ENCODE measurements at places on chromosomes 6 and 20.

GRCh38 chr6:14861491-14861943 is 384.4 kb upstream of the JARID2 start:
- DNase-seq: no peak

DNA sequence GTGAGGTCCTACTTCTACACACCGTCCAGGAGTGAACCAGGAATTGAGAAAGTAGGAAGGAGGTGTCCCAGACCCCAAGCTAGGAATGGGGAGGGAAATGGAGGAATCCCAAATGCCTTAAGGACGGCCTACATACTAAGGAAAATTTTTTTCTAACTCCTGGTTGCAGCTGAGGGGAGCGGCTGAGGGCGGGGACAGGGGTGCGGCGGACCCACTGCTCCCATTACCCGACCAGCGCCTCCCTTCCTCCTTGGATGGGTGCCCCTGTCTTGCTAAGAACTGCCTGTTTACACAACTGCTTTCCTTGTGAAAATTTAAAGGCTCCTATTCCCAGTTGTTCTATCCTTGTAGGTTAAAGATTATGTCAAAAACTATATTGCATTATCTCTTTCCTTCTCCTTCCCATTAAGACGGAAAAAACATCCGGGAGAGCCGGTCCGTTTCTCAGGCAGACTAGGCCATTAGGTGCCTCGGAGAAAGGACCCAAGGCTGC is 699 bp upstream of the HSPA1B start:
- DNase-seq: peak; percentile 58

GRCh38 chr20:20075032-20075431 is 22.7 kb downstream of the CFAP61 start:
- DNase-seq: no peak

DNA sequence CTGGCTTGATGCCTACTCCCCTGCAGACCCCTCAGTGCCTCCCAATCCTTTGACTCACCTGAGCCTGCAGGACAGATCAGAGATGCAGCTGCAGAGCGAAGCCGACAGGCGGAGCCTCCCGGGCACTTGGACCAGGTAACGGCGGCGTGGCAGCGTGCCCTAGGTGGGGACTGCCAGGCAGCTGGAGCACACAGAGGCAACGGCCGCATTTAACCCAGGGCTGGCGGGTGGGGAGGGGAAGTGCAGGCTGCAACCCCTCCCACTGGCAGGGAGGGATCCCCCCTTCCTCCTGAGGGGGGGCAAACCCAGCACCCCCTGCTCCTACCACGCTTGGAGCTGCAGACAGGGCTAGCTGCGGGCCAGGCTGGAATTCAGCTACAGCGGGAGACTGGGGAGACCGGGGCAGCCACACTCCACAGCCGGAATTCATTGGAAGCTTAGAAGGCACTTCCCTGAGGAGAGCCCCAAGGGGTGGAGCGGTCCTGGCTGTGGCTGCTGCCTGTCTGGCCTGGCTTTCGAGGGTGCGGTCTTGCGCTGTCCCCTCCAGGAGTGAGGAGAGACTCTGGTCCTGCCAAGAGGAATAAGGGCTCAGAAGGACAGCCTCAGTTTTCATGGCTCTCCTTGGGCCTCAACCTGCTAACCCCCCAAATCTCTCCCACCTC is at the start of gene MATN4:
Gene MATN4, minus strand, starts transcription at position 183 of the 662 bp plus-strand sequence. CDS start 2,717 bp downstream, outside the sequence.
- DNase-seq: peak; percentile 67

DNA sequence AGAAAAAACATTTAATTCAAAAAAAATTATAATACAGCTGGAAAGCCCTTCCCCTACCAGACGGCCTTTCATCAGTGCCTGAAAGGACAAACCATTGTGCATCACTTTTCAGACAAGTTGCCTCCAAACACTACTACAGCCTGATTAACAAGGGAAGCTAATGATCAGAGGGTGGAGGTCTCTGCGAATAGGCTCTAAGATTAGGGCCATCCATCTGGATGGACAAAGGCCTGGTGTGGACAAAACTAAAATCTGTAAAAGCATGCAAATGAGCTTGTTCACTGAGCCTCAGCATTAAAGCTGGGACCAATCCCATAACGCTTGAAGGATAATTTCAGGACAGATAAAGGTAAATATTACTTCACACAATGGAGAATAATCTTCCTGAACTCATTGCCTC is 228.7 kb upstream of the PLN start:
- no peak for DNase-seq

- DNase-seq: no peak
Observed at GRCh38 chr6:3895805-3896204, 46.6 kb downstream of the FAM50B start.

- no peak for DNase-seq
Observed at GRCh38 chr20:1568163-1568490, 10.6 kb upstream of the SIRPD start.

GRCh38 chr20:17832236-17832915 is 132.6 kb downstream of the BANF2 start:
- DNase-seq: no peak

GRCh38 chr6:52503851-52504781 is 72.7 kb downstream of the TRAM2 start:
- DNase-seq: peak; percentile 96

- DNase-seq: no peak
Observed at GRCh38 chr20:61956396-61957342, 109.0 kb downstream of the TAF4 start.

GRCh38 chr20:24959591-24960301 is 10.7 kb downstream of the CST7 start:
- no peak for DNase-seq

DNA sequence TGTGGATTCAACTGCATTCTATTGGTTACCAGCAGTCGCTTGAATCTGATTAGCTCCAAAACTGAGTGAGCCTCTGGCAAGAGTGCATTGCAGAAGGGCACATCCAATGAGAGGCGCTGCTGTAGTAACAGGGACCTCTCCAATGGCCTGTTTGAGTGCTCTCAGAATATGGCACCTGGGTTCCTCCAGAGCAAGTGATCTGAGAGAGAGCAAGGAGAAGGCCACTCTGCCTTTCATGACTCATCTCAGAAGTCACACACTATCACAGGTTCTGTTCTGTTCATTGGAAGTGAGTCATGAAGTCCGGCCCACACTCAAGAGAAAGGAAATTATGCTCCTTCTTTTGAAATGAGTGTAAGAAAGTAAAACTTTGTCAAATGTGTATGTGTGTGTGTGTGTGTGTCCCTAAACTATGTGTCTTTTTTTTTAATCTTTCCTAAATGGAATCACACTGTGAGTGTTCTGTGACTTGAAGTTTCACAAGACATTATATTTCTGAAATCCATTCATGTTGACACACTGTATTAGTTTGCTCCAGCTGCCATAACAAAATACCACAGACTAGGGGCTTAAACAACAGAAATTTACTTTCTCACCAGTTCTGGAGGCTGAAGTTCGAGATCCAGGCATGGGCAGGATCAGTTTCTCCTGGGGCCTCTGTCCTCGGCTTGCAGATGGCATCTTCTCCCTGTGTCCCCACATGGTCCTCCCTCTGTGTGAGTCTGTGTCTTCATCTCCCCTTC is 138.3 kb upstream of the CDYL start:
- DNase-seq: no peak

- no peak for DNase-seq
Observed at GRCh38 chr20:14478126-14478525, 140.7 kb upstream of the FLRT3 start.

- no peak for DNase-seq
Observed at GRCh38 chr6:108995296-108995695, 99.3 kb downstream of the SESN1 start.

DNA sequence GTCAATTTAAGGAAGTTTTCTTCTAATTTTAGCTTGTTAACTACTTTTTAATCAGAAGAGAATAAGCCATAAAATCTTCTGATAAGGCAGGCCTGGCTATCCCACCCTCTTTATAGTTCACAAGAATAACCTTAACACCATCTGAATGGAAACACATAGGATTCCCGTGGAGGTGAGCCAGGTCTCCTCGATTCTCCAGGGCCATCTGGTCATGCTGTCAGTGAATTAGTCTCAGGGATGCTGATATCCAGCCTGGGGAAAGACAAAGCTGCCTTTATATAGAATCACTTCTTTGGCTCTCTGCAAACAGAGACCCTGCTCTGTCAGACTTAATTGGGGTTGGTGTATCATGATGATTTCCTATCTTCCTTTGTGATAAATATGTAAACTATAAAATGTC is 30.1 kb upstream of the TAGAP start:
- no peak for DNase-seq

DNA sequence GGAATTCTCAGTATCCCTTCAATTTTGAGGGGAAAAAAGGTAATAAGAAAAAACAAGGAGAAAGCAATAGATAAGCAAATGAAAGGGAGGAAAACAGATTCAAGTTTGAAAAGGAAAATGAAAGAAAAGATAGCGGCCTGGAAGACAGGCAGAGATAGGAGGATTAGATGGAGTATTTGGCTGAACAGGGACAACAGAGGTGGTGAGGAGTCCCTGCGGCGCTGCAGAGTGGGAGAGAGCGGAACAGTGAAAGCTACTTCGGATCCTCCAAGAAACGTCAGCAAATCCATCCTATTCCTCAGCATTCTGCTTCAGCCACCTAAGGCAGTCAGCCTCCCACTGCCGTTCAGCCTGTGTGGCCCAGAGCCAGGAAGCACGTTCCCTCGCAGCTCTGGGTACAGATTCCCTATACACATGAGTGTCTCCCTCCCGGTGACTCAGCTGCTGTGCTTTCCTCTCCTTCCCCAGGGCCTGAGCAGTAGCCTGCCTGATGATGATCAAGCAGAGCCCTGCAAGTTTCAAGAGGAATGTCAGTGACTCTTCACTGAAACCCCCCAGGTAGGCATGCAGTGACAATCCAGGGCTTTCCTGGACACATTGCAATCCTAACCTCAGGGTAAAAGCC is 43.4 kb upstream of the CDYL start:
- peak; percentile 54 for DNase-seq

GRCh38 chr6:113172531-113172966 is 684.6 kb upstream of the MARCKS start:
- DNase-seq: peak; percentile 80

DNA sequence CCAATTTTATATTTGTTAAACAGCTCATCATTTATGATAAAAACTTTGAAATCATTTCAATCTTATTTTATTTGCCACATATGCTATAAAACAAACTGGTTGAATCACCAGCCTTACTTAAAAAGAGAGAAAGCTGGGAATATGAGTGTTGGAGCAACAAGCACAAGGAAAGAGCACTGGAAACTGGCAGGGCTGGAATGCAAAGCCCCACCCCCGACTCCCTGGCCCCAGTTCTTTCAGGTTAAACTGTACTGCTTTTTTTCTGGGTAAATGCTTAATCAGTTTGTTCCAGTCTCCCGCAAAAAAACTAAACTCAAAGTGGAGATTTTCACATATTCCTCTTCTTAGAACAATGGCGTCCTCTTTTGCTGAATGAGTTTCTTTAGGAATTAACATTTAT is 433.8 kb upstream of the NOX3 start:
- DNase-seq: no peak

- no peak for DNase-seq
Observed at GRCh38 chr6:115610696-115611095, 450.0 kb downstream of the FRK start.

DNA sequence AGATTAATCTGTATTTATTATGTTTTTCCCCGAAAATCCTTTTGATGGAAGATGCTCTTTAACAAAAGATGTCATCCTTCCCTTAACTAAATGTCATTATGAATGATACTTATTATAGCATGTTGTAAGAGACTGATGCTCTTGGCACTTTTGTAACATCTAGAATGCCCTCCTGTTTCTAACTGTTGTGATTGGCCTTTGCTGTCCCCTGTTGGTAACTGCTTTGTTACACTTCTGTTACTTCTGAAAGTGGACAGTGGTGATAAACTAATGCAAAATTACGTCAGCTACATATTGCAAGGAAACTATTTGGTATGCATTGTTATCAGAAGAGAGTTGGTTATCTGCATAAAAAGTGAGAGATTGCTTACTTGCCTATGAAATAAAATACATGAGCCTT is 5.8 kb downstream of the TTK start:
- DNase-seq: no peak

DNA sequence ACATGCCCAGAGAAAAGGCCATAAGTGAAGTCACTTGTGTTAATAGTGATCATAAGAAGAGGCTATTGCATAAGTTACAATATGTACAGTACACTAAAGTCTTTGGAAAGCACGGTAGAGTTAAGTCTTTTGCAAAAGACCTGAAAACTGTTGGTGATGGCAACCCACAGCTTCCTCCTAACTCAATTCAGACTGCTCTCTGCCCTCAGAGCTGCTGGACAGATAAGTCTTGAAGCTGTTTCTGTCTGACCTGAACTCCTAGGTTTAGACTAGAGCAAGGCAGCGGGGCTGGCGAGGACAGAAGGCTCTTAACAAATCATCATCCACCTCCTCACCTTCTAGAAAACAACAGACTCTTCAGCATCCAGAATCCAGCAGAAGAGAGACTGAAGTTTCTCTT is 125.4 kb downstream of the CD24 start:
- no peak for DNase-seq

- no peak for DNase-seq
Observed at GRCh38 chr6:135030056-135030473, 24.6 kb downstream of the HBS1L start.

DNA sequence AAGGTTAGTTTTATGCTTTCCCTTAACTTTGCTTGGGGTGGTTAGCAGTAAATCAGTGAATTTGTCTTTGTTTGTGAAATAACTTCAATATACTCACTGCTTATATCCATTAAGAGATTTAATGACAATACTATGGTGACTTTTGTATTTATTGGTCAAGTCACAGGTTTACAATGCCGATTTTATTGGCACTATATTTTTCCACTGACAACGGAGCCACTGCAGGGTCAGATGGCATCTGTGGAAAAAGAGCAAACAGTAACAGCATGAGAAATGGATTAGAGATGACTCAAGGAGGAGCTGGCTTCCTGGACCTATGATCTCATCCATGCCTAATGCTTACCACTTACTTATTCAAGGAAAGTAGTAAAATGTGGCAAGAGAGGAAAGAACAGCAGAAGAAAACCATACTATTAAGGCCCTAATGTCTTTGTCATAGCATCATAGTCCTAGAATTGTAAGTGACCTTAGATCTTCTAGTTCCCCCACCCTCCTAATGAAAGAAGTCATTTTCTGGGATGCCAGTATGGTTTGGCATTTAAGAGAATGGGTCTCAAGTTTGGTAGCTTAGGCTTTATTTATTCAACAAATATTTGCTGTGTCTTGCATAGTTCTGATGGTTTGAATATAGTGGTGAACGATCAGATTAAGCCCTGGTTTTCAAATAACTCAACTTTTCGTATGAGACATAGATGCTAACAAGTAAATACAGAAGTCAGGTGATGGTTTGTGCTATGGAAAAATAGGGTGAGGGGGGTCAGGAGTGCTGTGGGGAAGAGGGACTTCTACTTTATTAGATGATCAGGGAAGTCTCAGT is 18.5 kb downstream of the RNF144B start:
- no peak for DNase-seq

DNA sequence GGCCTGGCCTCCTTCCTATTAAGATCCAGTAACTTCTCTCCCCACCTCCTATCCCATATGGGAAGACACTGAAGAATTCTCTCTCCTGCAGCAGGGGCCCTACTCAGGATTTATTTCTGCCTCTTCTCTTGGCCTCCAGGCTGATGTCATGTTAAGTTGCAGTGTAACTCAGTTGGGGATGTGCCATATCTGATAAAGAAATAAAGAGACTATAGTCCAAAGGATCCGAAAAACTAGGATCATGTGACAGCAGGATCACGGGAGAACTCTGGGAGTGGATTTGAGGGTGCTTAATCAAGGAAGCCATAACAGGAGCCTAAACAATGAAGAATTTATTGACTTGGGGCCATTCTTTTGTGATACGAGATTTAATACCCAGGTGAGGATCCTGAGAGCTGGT is 38.5 kb upstream of the TGM6 start:
- no peak for DNase-seq

- no peak for DNase-seq
Observed at GRCh38 chr6:157323966-157324300, 614 bp upstream of the TMEM242 start.

All from NCI-H2029 (cell line).